Panc1 (cell line): ENCODE measurements at places on chromosomes 1 and 21. TPM values are rescaled to one million over a fixed set of nuclear protein-coding genes. Genes with fewer than 3 reads are reported as not detected.

DNA sequence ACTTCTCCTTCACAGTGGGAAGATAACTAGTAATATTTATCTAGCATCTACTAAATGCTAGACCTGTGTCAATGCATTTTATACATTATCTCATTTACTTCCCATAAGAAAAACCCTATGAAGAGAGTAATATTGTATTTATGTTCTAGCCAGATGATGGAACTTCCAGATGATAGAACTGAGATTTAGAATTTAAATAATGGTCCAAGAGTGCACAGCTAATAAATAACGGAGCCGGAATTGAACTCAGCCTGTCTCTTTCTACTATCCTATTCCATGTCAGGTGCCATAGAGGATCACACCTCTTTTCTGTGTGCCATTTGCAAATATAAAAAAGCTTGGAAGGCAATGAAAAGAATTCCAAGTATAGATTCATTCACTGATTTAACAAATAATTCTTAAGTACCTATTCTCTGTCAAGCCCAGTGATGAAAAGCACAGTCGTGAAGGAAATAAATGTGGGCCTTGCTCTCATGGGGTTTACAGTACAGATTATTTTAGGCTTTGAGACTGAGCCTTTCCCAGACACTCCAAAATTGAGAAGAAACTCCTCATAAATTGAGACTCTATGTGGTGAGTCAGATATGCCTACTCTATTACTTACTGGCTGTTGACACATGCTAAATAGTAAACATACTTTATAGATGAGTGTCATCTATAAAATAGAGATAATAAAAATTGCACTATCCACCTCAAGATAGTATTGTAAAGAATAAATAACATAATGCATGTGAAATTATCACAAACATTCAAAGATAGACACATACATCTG lies 378.0 kb upstream of the PRMT6 start:
- DNase-seq, result no peak

DNA sequence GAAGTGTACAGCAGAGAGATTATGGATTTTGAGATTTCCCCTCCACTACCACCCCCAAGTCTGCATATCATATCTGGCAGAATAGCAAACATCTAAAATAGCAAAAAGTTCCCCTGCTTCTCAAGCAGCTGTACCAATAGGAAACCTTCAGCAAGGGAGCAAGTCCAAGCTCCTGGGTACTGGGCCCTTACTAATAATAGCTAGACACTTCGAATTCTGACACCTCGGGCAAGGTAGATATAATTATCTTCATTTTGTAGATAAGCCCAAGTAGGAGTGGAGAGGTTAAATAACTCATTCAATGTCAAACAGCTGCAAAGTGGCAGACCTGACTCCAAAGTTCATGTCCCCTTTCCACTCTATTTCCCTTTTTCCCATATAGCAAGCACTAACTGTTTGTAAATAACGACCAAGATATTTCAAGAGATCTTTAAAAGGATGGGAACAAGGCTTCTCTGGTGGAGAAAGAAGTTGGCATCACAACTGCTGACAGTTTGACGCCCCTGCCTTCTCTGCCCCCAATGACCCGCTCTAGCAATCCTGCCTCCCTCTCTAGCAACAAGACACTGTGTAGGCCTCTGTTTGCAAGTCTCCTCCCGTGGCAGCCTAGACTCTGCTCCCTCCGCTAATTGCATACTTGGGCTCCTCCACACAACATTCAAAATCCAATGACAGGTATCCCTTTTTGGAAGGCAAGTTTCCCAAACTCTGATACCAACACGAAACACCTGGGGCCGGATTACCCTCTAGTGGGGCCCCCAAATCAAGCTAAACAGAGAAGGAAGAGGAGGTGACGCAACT lies 18.7 kb upstream of the ADAR start:
- no peak for DNase-seq

DNA sequence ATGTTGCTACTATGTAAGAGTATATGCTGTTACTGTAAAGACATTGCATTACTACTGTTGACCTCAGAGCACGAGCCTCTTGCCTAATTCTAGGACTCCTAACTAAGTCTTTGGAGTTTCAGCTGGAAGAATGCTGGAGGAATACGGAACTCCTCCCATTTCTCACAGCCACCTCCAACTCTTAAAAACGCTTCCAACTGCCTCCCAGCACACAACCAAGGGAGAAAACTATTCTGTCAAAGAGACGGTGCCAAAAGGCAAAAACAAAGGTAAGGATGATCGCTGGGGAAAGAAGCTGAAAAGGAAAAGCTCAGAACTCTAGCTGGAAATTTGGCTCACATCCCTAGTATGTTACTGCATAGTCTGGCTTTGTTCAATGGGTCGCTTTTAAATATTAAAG lies at the start of gene FMO2:
FMO2 (plus strand) TSS at position 210 of the 400 bp plus-strand sequence. CDS start 414 bp downstream, outside the sequence.
- no peak for DNase-seq

- DNase-seq, result no peak
Measured at GRCh38 chr1:205012391-205013140, 30.4 kb upstream of the CNTN2 start.

The ATAD3B gene
- 104 TPM for total RNA-seq

- no peak for DNase-seq
Measured at GRCh38 chr1:198892065-198892464, 253.2 kb downstream of the PTPRC start.

GRCh38 chr21:31343680-31344480 lies at the start of gene TIAM1:
TIAM1 (minus strand) TSS chr21:31344261; CDS start chr21:31266972, 77,289 bp downstream.
- DNase-seq, result no peak

GRCh38 chr1:97013941-97014340 lies 292.4 kb downstream of the PTBP2 start:
- DNase-seq, result no peak

- no peak for DNase-seq
Measured at GRCh38 chr1:155471891-155472290, 90.7 kb downstream of the ASH1L start.
